Stimulated activated CD8-positive, alpha-beta memory T cell treated with anti-CD3 and anti-CD28 coated beads, Interleukin-2, amount 100 ng/mL, for 48 hours (primary cell): ENCODE measurements at places on chromosomes 5 and 9.

DNA sequence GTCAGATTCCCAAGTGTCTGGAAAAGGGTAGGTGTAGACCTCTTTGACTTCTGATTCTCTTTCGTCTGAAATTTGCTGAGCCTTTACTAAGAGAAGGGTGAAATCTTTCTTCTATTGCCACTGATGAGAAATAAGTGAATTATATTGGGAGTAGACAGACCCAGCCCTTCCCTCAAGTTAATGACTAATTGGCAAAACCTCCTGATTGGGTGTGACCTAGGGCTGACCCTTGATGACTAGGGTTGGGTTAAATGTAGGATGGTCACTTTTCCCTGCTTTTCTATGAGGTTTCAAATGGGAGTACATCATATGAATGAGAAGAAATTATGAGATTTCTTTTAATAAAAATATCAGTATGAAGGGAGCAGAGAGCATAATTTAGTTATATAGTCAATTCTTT, 73.4 kb upstream of the C5orf46 start:
- no peak for DNase-seq

DNA sequence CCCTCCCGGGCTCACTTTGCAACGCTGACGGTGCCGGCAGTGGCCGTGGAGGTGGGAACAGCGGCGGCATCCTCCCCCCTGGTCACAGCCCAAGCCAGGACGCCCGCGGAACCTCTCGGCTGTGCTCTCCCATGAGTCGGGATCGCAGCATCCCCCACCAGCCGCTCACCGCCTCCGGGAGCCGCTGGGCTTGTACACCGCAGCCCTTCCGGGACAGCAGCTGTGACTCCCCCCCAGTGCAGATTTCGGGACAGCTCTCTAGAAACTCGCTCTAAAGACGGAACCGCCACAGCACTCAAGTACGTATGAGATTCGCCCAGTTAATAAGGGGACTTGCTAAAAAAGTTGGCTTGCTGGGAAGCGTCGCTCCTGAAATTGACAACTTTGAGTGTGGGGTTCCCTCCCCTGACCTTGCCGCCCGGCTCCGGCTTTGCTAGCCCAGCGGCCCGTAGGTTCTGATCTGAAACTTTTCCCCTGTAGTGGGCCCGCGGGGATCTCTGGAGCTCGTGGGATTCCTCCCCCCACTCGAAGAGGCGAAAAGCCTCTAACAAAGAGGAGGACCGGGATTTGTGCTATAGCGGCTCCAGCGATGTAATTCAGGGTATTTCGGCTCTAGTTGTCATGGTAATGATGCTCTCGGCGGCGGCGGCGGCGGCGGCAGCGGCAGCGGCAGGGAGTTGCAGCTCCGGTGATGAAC, 572 bp downstream of the NR4A3 start:
- peak; percentile 36 for DNase-seq

- DNase-seq = no peak
Observed at GRCh38 chr9:92480986-92481633, 1.2 kb downstream of the ASPN start.

- DNase-seq = no peak
Observed at GRCh38 chr9:77640741-77641580, 7.2 kb downstream of the GNA14 start.

DNA sequence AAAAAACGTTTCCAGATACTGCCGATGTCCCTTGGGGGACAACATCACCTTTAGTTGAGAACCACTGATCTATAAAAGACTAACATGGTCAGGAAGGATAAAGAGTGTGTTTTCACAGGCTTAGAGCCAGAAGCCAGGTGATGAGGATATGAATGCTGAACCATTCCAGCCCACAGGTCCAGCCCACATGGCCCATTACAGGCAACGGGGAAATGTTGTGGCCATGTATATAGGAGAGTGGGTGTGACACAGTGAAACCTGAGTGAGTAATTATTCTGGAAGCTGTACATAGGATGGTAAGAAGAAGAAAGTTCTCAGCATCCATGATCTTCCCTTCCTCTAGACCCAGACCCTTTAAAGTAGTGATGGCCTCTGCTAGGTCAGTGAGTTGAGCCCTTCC, 56.0 kb upstream of the FOXI1 start:
- DNase-seq = no peak

DNA sequence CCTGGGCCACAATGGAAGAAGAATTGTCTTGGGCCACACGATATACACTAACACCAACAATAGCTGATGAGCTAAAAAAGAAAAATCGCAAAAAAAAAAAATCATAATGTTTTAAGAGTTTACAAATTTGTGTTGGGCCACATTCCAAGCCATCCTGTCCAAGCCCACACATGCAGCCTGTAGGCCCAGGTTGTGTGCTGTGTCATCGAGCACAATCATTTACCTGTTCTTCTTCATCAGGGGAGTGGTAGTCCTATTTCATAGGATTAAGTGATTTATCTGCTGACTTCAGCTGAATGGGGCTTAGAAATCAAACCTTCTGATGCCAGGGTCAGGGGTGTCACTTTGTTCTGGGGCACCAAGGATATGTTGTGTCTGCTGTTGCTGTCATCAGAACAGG, 44.6 kb upstream of the ELL2 start:
- DNase-seq = no peak

- DNase-seq = no peak
Observed at GRCh38 chr9:86755561-86755941, 191.8 kb downstream of the GAS1 start.
